ENCODE measurements at places on chromosomes 6 and 20.

- DNase-seq, result no peak
These were observed 52.3 kb downstream of the MOCS1 start for GRCh38 chr6:39881851-39882530.

DNA sequence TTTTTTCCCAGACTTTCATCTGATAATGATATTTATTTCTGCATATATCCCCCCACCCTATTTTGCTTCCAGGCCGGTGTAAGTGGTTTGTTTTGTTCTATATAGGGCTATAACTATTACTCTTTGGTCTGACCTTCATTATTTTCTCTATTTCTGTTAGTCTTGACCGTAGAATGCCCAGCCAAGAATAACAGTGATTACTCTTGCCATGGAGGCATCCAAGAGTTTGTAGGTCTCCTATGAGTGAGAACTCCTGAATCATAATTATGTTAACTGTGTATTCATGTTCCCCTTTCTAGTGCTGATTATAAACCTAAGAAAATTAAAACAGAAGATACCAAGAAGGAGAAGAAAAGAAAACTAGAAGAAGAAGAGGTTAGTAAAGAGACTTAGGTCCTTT, 52.2 kb downstream of the TOP1 start:
- DNase-seq, result no peak

DNA sequence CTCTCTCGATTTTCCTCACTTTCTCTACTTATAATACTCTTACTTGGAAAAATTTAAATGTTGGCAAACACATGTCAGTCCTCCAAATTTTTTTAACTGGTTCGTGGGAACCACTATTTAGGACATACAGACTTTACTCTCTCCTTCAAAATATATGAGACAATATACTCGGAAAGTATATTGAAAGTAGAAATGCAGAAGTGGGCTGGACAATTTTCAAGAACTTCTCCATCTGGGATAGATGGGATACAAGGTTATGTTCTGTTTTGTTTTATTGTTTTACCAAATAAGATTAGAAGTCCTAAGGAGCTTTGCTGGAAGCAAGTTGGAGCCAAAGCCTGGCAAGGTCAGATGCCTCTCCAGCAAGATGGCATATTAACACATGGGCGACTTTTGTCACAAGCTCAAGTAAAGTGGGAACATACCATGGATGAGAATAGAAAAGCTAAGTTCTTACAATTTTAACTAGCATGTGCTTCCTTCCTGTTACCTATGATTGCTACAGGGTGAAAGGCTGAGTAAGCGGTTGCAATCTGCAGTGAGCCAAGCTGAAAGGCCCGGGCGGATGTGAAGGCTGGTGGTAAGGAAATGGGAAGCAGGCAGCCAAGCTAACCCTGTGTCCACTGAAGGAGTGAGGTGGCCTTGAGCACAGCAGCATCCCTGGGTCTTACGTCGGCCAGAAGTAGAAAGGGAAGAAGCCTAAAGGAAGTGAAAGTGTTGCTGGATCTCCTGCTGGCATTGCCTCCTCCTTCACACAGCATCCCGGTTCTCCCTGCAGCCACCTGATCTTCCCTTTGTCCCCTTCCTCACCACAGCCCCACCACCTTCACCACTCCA, 7.1 kb downstream of the MAP3K5 start:
- no peak for DNase-seq

DNA sequence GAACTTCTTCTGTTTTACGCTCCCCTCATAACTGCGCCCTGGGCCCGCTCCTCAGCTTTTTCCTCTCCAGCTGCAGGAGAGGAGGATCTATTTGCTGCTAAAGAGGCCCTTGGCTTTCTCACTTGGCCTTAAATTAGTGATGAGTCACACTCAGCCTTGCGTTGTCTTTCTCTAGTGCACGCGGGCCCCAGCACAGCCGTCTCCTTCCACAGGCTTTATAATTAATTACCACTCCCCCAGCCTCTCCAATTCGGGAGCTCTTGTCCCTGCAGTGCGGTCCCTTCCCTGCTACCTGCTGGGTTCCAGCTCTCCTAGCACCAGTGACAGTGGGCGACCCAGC, 25.2 kb downstream of the PACSIN1 start:
- DNase-seq, result no peak

DNA sequence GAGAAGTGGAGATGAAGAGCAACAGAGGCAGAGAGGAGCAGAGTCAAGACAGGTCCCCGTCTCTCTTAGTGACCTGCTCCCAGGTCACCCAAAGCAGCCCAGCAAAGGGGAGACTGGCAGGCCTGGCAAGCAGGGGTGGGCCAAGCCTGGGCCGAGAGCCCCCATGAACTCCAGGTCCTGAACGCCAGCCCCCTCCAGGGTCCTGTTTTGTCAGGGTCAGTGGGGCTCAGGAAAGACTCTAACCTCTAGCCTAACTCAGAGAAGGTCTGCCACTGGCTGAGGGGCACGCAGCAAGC, 1.2 kb downstream of the NECAB3 start:
- DNase-seq, result no peak

DNA sequence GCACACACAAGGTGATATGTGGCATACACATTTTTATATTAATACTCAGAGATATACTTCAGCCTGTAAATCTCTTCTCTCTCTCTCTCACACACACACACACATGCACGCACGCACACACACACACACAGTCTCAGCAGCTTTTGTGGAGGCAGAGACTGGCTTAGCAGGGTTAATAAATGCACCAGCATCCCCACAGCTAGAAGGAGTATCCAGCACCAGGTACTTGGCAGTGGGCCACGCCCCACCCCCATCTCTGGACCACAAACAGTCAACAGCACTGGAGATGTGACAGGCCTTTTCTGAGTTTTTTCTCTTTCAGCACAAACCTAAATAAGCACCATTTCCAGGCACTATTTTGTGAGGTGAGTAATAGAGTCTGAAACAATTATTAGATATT, 47.3 kb upstream of the LRFN2 start:
- no peak for DNase-seq

- no peak for DNase-seq
These were observed 8.2 kb downstream of the CUL7 start for GRCh38 chr6:43045371-43045930.

- DNase-seq, result no peak
These were observed 29.4 kb downstream of the TRAF3IP2 start for GRCh38 chr6:111576291-111576690.

- DNase-seq, result peak; percentile 20
These were observed 35.0 kb downstream of the ARMC2 start for GRCh38 chr6:108883172-108883571.

All from GM20000 (cell line).